ENCODE measurements at places on chromosomes 4 and X. TPM values are rescaled to one million over a fixed set of nuclear protein-coding genes. Genes with fewer than 3 reads are reported as not detected.

GRCh38 chr4:8162625-8163024, 4.0 kb upstream of the ABLIM2 start:
- DNase-seq = no peak

Gene FOXR2
- not detected for total RNA-seq

DNA sequence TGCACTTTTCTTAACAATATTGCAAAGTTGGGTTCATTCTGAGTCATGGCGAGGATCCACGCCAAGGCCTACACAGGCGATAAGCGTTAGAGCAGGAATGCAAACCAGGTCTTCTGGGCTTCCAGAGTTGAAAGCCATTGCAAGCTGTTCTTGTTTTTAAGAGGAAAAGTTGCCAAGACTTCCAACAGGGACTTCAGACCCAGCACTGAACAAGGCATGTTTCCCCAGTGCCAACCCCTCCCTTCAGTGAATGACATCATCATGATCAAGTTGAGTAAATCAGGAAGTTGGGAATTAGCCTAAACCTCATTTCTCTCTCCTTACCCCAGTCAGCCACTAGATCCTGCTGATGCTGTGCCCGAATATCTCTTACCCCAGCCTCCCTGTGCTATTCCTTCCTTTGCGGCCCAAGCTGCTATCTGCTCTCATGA, 355.1 kb downstream of the HS3ST1 start:
- DNase-seq = no peak

GRCh38 chr4:10521424-10521823, 64.2 kb upstream of the ZNF518B start:
- no peak for DNase-seq

Gene TGIF2LX
- total RNA-seq = not detected

Gene GLRB
- not detected for total RNA-seq

- DNase-seq = no peak
Observed at GRCh38 chr4:38174801-38175200, 214.6 kb downstream of the PTTG2 start.

Gene TBC1D9
- 0.33 TPM for total RNA-seq

DNA sequence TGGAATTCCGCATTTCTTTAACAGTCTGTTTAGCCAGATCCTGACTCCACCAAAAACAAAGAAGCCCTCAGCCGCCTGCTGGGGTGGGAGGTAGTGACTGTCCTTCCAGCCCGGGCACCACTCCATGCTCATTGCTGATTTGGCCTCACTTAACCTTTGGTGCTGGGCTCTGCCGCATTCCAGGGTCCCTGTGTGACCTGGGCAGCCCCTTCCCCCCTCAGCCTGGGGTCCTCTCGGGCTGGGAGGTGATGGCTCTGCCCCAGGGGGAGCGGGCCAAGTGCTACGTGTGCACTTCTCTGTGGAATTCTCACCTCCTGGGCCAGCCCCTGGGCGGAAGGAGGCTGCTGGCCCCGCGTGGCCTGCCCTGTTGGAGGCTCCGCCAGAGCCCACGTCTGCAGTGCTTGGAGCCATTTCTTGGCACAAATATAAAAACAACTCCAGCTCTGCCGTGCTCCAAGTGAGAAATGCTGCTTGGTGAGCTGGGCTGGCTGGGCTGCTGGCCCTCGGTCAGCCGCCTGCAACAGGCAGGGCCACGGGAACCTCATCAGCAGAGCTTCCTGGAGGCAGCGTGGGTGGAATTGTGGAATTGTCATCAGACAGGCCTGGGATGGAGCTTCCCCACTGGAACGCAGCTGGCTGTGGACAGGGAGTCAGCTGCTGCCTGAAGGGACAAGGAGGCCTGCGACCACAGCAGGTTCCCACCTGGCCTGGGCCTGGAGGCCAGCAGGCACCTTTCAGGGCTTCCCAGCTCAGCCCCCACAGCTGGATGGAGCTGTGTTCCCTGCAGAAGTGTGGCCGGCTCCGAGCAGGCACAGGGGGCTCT, 66.0 kb downstream of the TRMT44 start:
- DNase-seq = no peak

Gene INTU
- total RNA-seq = not detected

GRCh38 chr4:87235020-87235671, 14.7 kb upstream of the KLHL8 start:
- DNase-seq = no peak

DNA sequence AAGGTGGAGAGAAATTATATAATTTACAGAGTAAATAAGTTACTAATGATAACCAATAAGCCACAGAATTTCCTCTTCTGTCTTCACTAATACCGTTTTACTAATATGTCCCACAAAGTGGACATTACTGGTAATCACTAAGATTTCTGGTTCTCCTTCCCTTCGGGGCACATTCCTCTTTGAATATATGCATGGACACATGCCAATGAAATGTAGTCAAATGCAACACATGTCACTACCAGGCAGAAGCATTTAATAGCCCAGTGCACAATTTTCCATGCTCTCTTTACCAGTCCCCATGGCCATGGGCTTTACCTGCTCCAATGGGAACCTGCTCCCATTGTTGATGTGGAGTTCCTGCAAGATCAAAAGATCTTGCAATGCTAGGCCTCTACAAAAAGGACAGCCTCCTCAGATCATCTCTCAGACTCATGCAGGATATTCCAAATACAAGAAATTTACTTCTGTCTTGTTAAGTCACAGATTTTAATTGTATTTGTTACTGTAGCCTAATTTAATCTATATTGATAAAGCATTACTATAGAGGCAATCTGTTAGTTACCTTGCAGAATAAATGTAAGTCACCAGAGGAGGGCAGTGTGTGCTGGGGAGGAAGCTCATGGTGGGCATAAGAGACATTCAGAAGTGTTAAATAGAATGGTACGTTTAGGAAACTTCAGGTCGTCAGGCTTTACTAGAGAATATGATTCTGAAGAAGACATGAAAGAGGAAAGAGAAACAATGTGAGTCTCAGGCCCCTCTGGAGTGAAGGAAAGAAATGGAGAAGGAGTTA, 37.1 kb upstream of the INPP4B start:
- no peak for DNase-seq

- DNase-seq = no peak
Observed at GRCh38 chrX:120125444-120125843, 9.7 kb upstream of the RHOXF1 start.

- DNase-seq = no peak
Observed at GRCh38 chr4:138113819-138114400, 128.2 kb downstream of the SLC7A11 start.

Gene ZMAT1
- 19.2 TPM for total RNA-seq

Gene NUDT9
- total RNA-seq = 4.4 TPM

- no peak for DNase-seq
Observed at GRCh38 chrX:9770319-9770718, 4.7 kb upstream of the GPR143 start.

Gene UGT2A1
- 0.22 TPM for total RNA-seq

Gene CCDC149
- total RNA-seq = 0.25 TPM

- DNase-seq = no peak
Observed at GRCh38 chrX:24860140-24860539, 155.6 kb downstream of the ARX start.

DNA sequence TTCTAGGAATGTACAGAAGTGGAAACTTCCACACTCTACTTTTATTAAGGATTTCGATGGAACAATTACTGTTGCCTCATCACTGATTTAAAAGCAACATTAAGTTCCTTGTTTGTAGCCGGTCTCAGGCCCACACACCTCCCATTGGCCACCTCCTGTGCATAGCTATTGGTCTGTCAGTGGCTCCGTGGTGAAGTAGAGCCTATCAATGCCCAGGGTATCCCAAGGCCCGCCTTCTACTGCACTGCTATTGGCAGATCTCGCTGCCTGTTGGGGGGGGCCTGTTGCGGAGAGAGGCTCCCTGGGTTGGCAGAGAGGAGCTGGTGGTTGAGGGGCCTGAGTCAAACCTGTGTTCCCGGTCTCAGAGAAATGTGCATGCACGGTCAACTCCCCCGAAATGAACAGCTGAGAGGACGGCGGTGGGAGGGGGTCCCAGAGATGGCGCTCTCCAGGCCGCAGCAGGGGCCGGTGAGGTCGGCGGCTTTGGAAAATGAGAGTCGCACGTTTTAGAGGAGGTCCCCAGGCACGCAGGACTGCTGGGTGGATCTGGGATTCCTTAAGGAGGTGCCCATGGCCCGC, 4.9 kb upstream of the ARAF start:
- DNase-seq = peak; percentile 83

DNA sequence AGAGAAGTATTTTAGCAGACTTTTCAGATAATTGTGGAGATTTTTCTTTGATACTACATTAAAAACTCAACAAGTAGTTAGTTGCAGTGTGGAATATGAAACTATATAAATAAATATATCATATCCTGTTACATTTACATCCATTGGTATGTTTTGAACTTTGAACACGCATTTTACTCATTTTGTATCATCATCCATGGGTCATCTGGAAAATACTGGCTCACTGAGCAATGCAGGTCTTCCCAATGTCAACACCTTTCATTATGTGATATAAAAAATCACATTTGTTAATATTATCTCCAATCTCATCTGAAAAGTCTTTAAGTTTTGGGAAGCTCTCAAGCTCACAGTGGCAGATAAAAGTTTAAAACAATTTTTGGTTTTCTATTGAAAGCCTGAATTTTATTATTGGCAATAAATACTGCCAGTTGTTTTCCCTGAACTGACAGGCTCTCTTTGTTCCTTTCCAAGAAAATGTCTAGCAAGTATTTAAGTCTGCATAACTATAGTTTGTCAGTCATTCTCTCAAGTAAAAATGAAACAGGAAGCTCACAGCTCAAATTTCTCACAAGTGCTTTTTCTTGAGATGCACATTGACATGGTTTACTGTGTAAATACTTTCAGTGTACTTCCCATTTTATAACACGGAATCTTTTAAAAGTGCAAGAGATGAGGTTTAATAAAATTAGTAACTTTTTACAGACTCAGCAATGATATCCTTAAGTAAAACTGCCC, 183.5 kb upstream of the GPC4 start:
- DNase-seq = no peak

DNA sequence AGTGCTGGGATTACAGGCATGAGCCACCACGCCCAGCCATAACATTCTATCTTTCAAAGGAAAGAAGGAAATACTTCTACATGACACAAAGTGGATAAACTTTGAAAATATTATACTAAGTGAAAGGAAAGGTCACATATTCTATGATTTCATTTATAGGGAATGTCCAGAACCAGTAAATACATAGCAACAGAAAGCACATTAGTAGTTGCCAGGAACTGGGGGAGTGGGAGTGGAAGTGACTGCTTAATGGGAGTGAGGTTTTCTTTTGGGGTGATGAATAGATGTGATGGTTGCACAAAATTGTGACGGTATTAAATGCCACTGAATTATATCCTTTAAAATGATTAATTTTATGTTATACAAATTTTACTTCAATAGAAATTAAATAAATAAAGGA, 95.7 kb upstream of the IL15 start:
- no peak for DNase-seq

DNA sequence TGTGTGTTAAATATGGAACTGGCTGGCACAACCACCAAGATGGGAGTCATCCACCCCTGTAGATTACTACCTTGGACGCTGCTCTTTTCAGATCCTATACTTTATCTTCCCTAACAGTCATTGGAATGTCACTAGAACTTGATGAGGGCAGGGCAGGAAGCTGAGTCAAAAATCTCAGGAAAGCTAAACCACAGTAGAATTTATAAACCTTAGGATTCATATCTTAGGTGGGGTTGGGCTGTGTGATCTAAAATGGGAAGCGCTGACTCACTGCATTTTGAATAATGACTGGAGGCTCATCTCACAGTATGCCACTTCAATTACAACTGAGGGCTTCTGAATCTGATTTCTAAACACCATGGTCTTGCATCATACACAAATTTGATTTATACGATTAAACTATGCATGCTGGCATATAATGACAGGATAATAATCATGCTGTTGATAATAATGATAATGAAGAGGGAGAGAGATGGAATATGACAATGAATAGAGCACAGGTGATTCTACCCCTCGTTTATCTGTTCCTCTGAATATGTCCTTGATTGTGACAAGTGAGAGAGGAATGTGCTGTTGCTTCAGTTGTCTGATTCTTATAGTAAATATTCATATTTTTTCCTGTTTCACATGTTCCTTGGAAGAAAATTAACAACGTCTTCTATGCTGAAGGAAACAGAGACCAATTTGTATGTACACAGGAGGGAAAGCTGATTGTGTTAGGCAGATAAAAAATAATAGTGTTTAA, 270.3 kb upstream of the HS3ST1 start:
- no peak for DNase-seq

- no peak for DNase-seq
Observed at GRCh38 chr4:93373893-93374860, 454.4 kb upstream of the ATOH1 start.

Measured in CD4-positive, alpha-beta T cell (primary cell).